ENCODE measurements at places on chromosomes 2 and 18. TPM values are rescaled to one million over a fixed set of nuclear protein-coding genes. Genes with fewer than 3 reads are reported as not detected.
A peak's percentile ranks its signal among the peaks of the same experiment; 100 is the strongest.

ACTG2 gene
- total RNA-seq: 1.6 TPM

SERPINB2 gene
- not detected for total RNA-seq

- no peaks in the 10 kb centered on the region for H3K36me3 ChIP-seq
- no peak overlapping the region for H3K27ac ChIP-seq
- H3K4me3 ChIP-seq: no peak overlapping the region
- peaks cover 41% of the 10 kb centered on the region for H3K27me3 ChIP-seq
- peaks cover 9% of the 10 kb centered on the region for H3K4me1 ChIP-seq
Observed at GRCh38 chr2:232535761-232536530, 3.5 kb upstream of the CHRNG start.

GRCh38 chr18:50751947-50752346, 67.9 kb downstream of the MRO start:
- DNase-seq: no peak
- no peaks in the 10 kb centered on the region for H3K4me1 ChIP-seq
- H3K27ac ChIP-seq: no peak overlapping the region
- peaks cover 44% of the 10 kb centered on the region for H3K27me3 ChIP-seq

- H3K27me3 ChIP-seq: no peaks in the 10 kb centered on the region
- peaks cover 81% of the 10 kb centered on the region for H3K4me1 ChIP-seq
- H3K36me3 ChIP-seq: peaks cover 20% of the 10 kb centered on the region
- H3K4me3 ChIP-seq: peak overlapping the region; percentile 100
- DNase-seq: peak; percentile 51
Observed at GRCh38 chr2:231709636-231709980, 1.3 kb downstream of the PTMA start.

GRCh38 chr2:204667990-204668389, 122.7 kb downstream of the PARD3B start:
- no peak for DNase-seq
- peaks cover 25% of the 10 kb centered on the region for H3K4me1 ChIP-seq
- H3K27me3 ChIP-seq: no peaks in the 10 kb centered on the region

Data from left ventricle myocardium inferior (tissue), 1 donor.